ENCODE measurements at places on chromosomes 5 and 9. TPM values are rescaled to one million over a fixed set of nuclear protein-coding genes. Genes with fewer than 3 reads are reported as not detected.

KIAA1958 gene
- polyA plus RNA-seq: 15.1 TPM

PCDHGB7 gene
- polyA plus RNA-seq: 15.5 TPM

IFNA2 gene
- polyA plus RNA-seq: not detected

GGTA1 gene
- 9.5 TPM for polyA plus RNA-seq

FAM120A gene
- 75.7 TPM for polyA plus RNA-seq

GOLGA1 gene
- polyA plus RNA-seq: 19.2 TPM

RAB3C gene
- 1.3 TPM for polyA plus RNA-seq

DNA sequence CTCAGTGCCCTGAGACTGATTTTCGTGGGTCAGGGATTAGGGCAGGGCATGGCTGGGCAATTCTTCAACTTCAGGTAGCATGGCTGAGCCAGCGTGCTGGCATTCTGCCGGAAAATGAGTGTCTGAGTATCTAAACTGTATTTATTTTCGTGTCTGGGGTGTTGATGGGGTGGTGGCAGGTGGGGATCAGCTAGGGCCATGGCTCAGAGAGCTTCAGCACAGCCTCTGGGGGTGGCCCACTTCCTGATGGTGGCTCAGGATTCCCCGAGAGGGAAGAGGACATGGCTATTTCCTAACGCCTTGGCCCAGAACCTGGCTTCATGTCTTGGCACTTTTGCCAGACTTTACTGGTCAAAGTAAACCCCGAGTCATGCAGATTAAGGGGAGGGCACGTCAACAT, 260.5 kb downstream of the GADD45G start:
- DNase-seq: no peak

DNA sequence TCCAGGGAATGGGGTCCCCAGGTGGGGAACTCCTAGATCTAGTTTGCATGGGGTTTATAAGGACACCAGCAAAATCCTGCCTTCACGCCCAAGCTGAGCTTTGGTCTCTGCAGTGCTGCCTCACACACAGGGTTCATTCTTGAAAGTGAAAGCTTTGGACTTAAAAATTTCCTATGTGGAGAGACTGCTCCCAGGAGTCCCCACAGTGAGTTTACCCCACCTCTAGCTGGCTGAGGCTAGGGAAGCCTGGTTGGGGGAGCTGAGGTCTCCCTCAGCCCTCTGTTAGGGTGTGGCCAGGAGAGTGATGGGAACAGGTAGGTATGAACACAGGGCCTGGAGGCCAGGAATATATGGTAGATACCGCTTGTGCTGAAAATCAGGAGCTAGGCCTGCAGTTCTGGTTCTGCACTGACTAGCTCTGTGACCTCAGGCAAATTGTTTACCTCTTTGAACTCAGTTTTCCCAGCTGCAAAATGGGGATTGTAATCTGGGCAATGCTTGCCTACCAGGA, 41.5 kb upstream of the LARP1 start:
- no peak for DNase-seq

DNA sequence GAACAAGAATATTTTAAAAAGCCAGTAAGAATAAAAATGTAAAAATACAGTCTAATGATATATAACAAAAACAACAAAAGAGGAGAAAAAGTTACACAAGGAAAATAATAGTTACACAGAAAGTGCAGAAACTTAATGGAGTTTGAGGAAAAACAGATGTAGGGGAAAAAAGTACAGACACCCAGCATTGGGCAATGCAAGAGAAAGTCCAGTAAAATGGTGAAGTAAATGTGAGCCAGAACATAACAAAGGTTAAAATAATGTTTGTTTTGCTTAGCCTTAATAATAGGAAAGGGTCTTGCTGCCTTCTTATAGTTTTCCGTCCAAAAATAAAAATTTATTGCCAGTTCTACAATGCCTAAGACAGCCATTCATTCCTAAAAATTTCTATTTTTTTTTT, 364.2 kb downstream of the NNT start:
- no peak for DNase-seq

GRCh38 chr9:129334105-129334935, 156.3 kb upstream of the IER5L start:
- DNase-seq: peak; percentile 99

GRCh38 chr5:152529440-152529839, 124.4 kb upstream of the NMUR2 start:
- DNase-seq: no peak

- DNase-seq: no peak
These were observed 426.6 kb downstream of the SPOCK1 start for GRCh38 chr5:137072361-137073115.

DNA sequence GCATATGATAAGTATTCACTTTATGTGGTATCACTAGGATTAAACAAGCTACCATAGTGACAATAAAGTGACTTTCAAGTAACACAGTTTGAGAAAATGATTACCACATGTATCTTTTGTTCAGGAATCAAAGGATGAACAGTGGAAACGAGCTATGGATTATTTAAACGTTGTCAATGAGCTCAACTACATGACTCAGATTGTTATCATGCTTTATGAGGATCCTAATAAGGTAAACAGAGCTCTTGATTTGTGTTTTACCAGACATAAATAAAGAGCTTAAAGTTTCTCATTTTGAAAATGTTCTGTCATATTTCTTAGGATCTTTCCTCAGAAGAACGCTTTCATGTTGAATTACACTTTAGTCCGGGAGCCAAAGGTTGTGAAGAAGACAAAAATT, 57.4 kb downstream of the PPIP5K2 start:
- DNase-seq: no peak

- no peak for DNase-seq
These were observed 191.1 kb downstream of the EBF1 start for GRCh38 chr5:158908425-158909220.

DNA sequence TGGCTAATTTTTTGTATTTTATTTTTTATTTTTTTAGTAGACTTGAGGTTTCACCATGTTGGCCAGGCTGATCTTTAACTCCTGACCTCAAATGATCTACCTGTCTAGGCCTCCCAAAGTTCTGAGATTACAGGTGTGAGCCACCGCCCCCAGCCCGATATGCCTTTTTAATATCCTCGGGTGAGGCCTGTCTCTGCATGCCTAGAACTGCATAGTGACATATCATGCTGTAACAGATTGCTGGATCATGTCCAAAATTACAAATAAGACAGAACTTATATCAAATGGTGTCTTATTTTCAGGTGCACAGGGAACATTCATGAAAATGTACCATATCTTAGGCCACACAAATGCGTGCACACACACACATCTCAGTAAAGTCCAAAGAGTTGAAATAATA, 39.1 kb upstream of the PJA2 start:
- no peak for DNase-seq

DNA sequence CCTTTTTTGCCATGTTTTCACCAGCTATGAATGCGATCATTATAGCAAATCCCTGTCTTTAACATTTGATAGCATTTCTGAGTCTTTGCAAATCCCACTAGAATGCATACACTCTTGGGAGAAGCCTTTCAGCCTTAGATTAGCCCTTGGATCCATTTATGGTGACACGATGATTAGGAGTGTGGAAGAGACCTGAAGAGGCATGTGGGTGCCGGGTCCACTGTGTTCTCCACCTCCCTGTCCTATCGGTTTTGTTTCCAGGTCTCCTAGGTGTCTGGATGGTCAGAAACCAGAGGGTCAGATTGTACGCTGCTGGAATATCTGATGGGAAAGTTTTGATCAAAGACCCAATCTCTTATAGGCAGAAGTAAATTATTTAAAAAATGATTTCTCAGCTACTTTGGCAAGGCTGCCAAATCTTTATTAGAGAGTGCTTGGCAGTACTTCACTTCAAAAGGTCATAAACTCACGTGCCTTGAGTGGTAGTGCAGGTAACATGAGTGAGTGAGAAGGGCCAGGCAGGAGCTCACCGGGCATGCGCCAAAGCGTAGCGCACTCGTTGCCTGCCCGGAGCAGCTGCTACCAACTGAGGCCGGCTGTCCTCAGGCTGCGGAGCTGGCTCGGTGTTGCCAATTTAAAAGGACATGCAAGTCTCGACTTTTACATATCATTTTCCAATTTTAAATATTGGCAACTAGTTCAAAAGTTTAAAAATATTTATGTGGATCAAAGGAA, 51.3 kb downstream of the PCSK5 start:
- no peak for DNase-seq

- no peak for DNase-seq
These were observed 116.3 kb downstream of the PTTG1 start for GRCh38 chr5:160537940-160538339.

DNA sequence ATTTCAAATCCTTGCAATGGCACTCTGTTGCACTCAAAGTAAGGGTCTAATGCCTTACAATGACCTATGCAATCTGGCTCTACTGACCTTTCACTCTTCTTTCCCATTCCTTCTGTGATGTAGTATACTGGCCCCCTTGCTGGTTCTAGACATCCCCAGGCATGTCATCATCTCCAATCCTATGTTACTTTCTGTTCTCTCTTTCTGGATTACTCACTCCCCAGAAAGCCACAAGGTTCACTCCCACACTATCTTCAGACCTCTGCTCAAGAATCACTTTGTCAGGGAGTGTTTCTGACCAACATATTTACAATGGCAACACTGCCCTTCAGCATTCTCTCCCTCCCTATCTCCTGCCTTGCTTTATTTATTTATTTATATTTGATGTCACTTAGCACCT, 802.2 kb upstream of the WWC1 start:
- no peak for DNase-seq

GRCh38 chr9:27572566-27572917, 739 bp downstream of the C9orf72 start:
- DNase-seq: no peak

GRCh38 chr9:99071313-99072039, 33.4 kb upstream of the TGFBR1 start:
- DNase-seq: no peak

DNA sequence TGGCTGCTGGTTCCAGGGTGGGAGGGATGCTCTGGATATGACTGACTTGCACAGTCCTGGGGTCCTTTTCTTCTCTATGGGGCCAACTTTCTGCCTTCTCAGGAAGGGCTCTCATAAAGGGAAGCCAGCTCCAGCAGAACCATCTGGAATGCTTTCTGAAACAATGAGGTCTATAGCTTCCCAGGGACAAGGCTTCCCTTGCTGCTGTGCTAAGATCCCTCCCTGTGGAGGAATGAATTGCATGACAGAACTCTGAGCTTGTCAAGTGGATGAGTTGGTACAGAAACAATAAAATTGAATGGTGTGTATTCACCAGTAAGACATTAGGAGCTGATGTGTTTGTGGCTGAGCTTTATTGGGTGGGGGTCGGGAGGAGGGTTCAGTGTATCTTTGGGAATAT, 19.8 kb downstream of the CKMT2 start:
- DNase-seq: no peak

GRCh38 chr9:69121155-69122081, 52.7 kb upstream of the TJP2 start:
- DNase-seq: peak; percentile 87

DNA sequence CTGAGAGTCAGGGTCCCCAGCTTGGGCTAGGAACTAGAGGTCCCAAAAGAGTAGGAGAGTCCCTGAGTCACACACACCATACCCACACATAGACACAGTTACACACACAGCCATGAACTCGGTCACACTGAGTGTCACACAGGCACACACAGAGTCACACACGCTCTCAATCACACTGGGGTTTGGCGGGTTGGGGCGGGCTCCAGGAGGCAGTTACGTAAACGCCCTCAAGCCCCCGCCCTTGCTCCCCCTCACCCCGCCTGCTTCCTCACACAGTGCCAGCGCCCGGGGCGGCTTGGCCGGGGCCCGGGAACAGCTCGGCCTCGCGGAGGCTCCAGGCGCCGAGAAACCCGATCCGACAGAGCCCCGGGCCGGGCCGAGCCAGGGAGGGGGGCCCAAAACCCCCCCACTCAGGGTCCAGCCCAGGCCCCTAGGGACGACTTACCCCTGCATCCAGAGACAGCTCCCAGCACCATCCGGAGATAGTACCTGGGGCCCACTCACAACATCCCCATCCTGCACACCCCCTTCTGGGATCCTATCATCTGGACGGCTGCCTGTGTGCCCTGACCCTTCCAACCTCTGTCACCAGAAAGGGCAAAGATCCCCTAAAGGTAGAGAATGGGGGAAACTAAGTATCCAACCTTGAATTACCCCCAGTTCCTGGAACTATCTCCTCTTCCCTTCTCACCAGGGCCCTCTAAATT, 3.5 kb upstream of the CNTFR start:
- DNase-seq: peak; percentile 80

DNA sequence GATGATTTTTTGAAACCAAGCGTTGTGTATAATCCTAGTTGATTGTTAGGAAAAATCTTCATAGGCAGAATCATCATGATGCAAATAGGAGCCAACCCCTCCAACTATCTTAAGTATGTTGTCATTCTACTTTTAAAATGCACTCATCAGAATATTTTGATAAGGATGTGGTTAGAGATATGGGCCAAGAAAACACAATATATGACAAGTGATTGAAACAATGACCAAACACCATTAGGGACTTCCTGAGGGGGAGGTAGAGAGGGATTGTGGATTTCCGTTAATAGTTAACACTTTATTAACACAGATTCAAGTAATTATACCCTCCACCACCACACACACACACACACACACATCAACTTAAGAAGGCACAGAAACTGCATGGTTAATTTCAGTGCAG, 143.3 kb downstream of the ARSB start:
- no peak for DNase-seq

DNA sequence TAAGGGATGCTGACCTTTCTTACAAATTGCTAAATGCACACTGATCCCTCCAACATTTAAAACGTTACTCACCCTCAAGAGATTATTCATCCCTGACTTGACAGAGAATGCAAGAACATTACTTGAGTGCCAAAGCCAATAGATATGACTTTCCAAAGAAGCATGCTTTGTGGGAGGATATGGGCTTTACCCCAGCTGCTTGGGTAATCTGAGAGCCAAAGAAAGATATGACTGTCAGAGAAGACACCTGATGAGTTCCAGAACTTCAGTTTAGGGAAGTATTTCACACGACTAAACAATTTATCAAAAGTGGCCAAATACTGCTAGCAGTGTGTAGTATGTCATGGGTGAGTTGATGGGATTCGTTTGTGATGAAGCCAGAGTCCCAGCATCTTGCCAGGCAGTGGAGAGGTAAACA, 7.4 kb upstream of the SPDL1 start:
- no peak for DNase-seq

GRCh38 chr5:35819668-35820067, 37.0 kb upstream of the IL7R start:
- DNase-seq: no peak

DNA sequence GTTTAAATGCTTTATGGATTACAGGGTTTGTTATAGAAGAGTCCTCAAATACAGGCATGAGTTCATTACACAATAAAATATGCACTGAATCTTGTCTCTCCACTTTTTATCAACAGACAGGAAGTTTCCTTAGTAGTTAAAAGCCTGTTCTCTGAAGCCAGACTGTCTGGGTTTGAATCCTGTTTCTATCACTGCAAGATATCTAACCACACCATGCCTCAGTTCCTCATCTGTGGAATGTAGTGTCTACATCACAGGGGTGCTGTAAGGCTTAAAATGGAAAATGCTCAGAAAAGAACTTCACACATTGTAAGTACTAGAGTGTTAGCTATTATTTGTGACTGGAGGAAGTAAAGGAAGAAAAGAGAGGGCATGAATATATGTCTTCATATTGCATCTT, 9.3 kb downstream of the LIX1 start:
- DNase-seq: no peak

DNA sequence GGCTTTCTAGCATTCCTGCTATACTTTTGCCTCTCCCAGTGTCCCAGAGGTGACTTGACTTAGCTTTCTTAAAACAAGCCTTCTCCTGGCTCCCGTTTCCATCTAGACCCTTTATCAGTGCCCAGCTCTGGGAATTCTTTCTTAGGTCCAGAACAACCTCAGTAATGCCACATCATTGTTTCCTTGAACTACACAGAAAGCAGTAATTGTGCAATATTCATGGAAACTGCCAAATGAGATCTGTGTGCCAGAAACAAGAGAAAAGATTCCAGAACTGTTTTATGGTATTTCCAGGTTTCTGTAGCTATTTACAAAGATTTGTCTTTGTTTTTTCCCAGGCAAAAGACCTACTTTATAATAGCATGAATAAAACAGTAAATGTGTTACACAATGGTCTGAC, 391.3 kb downstream of the SLCO4C1 start:
- no peak for DNase-seq

Measured in left lung (tissue), 14 donors.